SJSA1 (cell line): ENCODE measurements at places on chromosomes 6 and 20. TPM values are rescaled to one million over a fixed set of nuclear protein-coding genes. Genes with fewer than 3 reads are reported as not detected.

DNA sequence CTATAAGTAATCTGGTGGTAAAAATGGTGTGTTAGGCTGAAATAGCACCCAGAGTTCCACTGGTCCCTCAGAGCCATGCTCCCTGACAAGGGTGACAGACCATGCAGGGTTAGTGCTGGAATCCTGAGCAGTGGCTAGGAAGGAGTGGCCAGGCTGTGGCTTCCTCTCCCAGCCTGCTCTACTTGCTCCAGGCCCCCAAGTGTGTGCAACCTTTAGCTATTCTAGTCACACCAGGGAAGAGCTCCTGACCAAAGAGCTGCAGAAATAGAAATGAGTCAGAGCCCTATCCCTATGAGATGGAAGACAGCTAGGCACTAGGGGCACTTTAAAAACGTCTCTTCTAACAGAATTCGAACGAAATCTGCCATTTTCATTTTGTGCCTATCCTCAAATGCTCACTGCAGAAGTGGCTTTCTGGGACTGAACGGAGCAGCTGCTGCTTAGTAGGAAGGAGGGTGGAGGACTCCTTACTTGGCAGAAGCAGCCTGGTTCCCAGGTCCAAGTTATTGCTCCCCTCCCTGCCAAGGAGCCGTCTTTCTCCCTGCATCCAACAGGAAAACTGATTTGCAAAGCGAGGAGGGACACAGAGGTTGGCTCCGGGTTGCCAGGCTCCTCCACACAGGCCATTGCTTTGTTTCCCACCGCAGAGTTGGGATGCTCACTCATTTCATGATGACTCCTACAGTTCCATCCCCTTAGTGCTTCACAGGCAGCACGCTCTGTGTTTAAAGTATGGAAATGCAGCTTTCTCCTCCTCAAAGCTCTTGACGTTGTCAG lies 754.5 kb downstream of the C6orf118 start:
- no peaks in the 10 kb centered on the region for H3K27me3 ChIP-seq
- no peaks in the 10 kb centered on the region for H3K36me3 ChIP-seq
- no peak overlapping the region for H3K4me3 ChIP-seq
- no peak for DNase-seq
- H3K27ac ChIP-seq = no peak overlapping the region

DNA sequence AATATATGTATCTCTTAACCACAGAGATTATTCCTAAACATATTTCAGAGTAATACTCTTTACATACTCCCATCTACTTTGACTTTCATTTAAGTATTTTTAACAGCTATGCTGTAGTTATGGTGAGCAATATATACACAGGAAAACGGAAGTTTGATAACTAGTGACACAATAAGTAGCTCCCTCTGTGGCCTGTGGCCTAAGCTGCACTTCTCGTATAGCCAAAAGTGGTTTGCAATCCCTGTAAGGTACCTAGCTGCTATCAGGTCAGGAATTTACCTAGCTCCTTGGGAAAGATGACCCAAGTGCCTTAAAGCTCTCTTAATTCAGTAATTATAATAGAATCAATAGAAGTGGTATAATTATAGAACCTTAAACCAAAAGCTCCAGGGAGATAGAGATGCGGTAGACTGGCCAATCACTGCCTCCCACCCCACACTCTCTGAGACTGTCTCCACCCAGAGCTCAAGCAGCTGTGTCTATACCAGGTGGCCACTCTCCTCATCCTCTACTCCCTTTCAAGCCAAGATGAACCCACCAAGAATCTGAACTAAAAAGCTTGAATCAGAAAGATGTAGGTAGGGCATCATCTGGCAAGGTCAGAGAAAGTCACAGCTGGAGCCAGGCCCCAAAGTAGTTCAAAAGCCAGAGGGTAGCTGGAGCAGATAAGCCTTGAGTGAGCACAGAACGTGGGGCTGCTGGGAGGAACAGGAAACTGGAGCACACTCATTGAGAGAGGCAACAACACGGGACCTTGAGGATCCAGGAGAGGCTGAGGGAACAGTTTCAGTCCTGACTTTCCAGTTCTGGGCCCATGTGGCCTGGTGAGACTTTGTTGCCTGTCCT lies 84.9 kb upstream of the ASF1A start:
- H3K36me3 ChIP-seq = no peaks in the 10 kb centered on the region; the same call in 1 of the 2 replicates
- DNase-seq = no peak
- H3K4me1 ChIP-seq = no peaks in the 10 kb centered on the region

- H3K27ac ChIP-seq = no peak overlapping the region
- H3K27me3 ChIP-seq = no peaks in the 10 kb centered on the region
- H3K4me1 ChIP-seq = no peaks in the 10 kb centered on the region
- DNase-seq = no peak
Observed at GRCh38 chr6:24229696-24230405, 103.8 kb downstream of the NRSN1 start.

DNA sequence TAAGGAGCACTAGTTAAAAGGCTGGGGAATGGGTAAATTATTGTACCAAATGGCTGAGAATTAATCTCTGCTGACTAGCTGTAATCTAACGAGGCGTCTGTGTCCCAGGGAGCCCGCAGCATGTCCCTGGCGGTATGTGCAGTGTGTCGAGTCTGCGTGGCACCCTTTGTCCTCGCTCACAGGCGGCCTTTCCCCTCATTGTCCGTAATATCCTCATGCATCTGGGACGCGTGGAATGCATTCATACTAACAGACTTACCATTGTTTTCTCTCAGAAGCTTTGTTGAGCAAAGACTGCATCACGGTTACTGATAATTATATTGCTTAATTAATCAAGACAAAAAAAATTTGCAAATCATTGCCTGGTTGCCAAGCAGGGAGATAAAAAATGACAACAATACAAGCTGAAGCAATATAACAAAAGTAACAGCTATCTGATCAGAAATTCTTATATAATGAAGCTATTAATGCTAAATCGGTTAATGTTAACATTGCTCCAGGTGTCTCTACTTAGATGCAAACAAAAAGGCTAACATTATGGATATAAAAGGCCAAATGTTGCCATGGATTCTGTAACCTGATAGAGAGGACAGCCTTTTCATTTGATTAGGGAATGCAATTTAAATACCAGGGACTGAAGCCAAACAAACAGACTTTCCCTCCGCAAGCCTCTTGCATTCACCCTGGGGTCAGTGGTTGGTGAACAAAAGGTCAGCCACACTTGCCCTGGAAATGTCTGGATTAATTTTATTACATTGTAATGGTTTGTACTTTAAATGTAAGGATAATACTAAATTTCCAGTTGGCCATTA lies 124.8 kb downstream of the INSM1 start:
- H3K36me3 ChIP-seq = no peaks in the 10 kb centered on the region
- no peak overlapping the region for H3K4me3 ChIP-seq
- DNase-seq = no peak
- peaks cover 36% of the 10 kb centered on the region for H3K4me1 ChIP-seq
- no peaks in the 10 kb centered on the region for H3K27me3 ChIP-seq
- H3K27ac ChIP-seq = no peak overlapping the region

DNA sequence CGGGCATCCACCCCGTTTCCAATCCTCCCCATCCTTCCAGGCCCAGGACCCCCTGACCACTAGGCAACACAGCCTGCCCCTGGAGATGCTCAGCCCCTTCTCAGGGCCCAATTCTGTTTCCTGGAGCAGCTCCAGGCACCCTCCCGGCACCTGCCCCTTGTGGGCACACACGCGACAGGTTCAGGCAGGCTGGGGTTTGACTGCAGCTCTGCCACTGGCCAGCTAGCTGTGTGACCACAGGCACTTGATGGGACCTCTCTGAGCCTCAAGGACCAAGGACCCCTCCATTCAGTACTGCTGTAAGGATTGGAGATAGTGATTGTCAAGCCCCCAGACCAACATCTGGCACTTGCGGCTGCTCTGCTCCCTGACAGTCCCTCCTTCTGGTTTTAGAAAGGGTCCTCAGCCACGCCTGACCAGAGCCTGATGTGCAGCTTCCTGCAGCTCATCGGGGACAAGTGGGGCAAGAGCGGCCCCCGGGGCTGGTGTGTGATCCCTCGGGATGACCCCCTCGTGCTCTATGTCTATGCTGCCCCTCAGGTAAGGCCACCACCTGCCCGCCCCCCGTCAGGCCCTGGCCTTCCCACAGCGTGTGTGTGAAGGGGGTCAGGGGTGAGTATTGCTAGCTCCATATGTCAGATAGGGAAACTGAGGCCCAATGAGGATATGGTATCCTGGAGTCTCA lies 21.7 kb downstream of the FGD2 start:
- H3K4me1 ChIP-seq = peaks cover 7% of the 10 kb centered on the region
- H3K27me3 ChIP-seq = no peaks in the 10 kb centered on the region
- no peak for DNase-seq
- H3K27ac ChIP-seq = no peak overlapping the region
- H3K36me3 ChIP-seq = no peaks in the 10 kb centered on the region

DNA sequence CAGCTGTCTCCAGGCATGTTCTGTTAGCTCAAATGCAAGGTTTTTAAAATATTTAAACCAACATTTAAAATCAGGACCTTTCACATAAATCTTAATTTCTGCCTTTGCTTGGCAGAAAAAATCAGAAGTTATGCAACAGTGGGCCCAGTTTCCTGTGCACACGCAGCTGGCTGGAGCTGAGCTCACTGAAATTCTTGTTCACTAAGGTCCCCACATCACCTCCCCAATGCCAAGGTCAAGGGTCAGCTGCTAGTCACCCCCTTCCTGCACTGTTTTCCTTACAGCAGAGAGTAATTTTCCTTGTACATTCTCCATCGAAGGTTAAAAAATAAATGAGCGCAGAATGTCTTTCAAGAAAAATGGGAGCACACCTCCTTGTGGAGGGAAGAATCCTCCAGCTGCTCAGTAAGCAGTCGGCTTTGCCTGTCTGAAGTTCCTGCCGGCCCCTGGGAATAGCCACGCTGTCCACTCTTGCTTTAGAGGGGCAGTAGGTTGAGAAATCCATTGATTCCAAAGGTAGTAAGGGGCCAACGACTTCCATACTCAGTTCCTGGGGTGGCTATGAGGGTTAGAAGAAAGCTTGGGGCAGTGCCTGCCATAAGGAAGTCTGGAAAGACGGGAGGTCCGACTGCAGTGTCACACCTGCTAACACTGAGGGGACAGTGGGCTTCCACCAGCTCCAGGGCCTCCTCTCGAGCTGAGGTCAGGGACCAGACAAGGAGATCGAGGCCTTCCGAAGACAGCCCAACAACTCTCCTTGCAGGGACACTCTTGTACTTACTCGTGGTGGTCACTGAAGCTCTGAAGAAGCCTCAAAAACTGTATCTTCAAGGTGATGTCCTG lies 56.8 kb downstream of the MYH7B start:
- DNase-seq = no peak
- no peak overlapping the region for H3K27ac ChIP-seq
- H3K27me3 ChIP-seq = no peaks in the 10 kb centered on the region

GRCh38 chr20:52683761-52684160 lies 288.4 kb upstream of the TSHZ2 start:
- no peak for DNase-seq
- H3K27ac ChIP-seq = no peak overlapping the region
- no peaks in the 10 kb centered on the region; the same call in 1 of the 2 replicates for H3K27me3 ChIP-seq
- H3K4me3 ChIP-seq = no peak overlapping the region

DNA sequence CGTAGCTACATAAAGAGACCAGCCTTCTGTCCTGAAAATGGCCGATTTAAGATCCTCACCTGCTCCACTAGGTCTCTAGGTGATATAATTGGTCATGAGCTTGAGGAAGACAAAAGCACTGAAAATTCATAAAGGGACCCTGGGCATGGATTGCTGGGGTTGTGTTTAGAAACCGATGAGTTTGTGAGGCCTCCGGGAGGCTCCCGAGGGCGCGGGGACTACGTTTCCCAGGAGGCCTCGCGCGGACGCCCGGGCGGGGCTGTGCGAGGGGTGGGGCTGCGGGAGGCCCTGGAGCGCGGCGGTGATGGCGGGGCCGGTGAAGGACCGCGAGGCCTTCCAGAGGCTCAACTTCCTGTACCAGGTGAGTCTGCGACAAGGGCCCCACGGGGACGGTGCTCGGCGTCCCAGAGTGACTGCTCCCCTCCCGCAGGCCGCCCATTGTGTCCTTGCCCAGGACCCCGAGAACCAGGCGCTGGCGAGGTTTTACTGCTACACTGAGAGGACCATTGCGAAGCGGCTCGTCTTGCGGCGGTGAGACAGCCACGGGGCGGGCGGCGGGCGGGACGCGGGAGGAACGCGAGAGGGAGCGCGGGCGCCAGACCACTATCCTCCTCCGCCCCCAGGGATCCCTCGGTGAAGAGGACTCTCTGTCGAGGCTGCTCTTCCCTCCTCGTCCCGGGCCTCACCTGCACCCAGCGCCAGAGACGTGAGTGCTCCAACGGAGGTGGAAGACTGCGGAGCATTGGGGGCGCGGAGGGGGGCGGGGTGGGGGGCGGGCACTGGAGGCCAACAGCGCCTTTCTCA lies at the start of gene RPP21:
Gene RPP21 (plus strand): TSS at position 289 of the 804 bp plus-strand sequence. CDS start 16 bp downstream, at position 305.
- 0 out of 2 replicates have a peak within 1 kb of the TSS, but pooled peaks have one; percentile 13 for H3K27ac ChIP-seq
- DNase-seq = peak; percentile 82
- peaks cover 3% of the 10 kb centered on the region; the same call in 1 of the 2 replicates for H3K4me1 ChIP-seq
- H3K27me3 ChIP-seq = peaks cover 12% of the 10 kb centered on the region

DNA sequence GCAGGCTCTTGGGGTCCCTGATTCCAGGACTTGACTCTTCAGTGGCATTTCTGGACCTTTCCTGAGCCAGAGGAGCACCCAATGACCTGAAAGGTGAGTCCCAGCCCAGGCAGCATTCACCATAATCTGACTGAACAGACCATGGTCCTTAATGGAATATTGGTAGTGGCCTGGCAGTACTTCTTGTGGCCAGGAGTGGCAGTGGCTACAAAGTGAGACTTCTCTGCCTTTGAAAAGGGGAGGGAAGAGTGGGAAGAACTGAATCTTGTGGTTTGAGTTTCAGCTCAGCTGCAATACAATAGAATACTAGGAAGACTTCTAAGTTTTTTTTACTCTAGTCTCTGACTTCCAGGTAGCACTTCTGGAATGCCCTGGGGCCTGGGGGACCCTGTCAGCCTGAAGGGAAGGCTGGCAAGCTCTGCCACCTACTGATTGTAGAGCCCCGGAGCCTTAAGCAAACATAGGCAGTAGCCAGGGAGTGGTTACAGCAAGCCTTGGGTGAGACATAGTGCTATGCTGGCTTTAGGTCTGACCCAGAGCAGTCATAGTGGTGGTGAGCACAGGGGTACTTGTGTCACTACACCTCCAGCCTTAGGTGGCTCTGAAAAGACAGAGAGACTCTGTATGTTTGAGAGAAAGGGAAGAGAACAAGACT lies 674.2 kb upstream of the MANEA start:
- no peak overlapping the region for H3K4me3 ChIP-seq
- H3K36me3 ChIP-seq = no peaks in the 10 kb centered on the region
- H3K27ac ChIP-seq = no peak overlapping the region
- H3K27me3 ChIP-seq = no peaks in the 10 kb centered on the region
- no peak for DNase-seq

GRCh38 chr6:43669050-43669921 lies 18.3 kb downstream of the MRPS18A start:
- H3K27ac ChIP-seq = no peak overlapping the region
- H3K36me3 ChIP-seq = peaks cover 34% of the 10 kb centered on the region
- H3K4me3 ChIP-seq = no peak overlapping the region
- peaks cover 7% of the 10 kb centered on the region for H3K4me1 ChIP-seq
- no peaks in the 10 kb centered on the region for H3K27me3 ChIP-seq

GNAS-AS1 gene
- total RNA-seq = not detected in 2 replicates

PAX1 gene
- not detected in 2 replicates for total RNA-seq

ZBTB46 gene
- total RNA-seq = 2.4 and 3.8 TPM in 2 replicates

SPDEF gene
- not detected in 2 replicates for total RNA-seq

SF3B5 gene
- total RNA-seq = 150 and 199 TPM in 2 replicates

TRMT6 gene
- total RNA-seq = 18.5 and 18.9 TPM in 2 replicates

BACH2 gene
- total RNA-seq = 1.3 and 1.4 TPM in 2 replicates

SLC17A3 gene
- total RNA-seq = not detected in 2 replicates

TSBP1 gene
- not detected in 2 replicates for total RNA-seq
